Tibial nerve (tissue), 4 donors: ENCODE measurements at places on chromosomes 4 and X. TPM values are rescaled to one million over a fixed set of nuclear protein-coding genes. Genes with fewer than 3 reads are reported as not detected.

DNA sequence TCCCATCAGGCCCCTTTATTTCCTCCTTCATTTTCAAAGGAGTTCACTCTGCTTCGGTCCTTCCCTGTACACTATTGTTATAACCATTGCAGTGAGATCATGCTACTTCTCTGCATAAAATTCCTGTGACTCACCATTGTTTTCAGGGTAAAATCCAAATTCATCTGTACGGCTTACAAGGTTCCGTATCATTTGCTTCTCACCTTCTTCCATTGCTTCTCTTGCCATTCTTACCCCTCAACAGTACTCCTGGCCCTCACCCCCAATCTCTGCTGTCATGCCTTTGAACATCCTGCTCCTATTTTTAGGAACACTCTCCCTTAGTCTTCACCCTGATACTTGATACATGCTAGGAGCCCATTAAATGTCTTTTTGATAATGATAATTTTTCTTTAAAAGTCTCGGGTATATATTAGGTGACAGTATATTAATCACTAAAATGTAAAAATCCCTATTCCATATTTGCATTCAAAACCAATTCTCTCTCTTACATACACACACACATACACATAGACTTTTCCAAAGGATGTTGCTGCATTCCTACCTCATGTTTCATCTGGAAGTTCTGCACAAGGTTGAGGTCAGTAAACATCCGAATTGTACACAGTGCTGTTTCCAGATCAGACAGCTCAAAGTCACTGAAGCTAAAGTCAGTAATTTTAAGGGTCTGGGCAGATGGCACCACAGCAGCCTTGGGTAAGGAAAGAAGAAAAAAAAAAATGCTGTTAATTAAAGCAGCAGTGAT, 103.4 kb downstream of the PDE5A start:
- peaks cover 26% of the 10 kb centered on the region for H3K36me3 ChIP-seq
- no peaks in the 10 kb centered on the region for H3K27me3 ChIP-seq

- no peak overlapping the region for H3K4me3 ChIP-seq
- H3K27me3 ChIP-seq = no peaks in the 10 kb centered on the region
- no peak overlapping the region for H3K27ac ChIP-seq
- no peaks in the 10 kb centered on the region for H3K4me1 ChIP-seq
Observed at GRCh38 chr4:150886597-150886996, 128.5 kb downstream of the LRBA start.

DNA sequence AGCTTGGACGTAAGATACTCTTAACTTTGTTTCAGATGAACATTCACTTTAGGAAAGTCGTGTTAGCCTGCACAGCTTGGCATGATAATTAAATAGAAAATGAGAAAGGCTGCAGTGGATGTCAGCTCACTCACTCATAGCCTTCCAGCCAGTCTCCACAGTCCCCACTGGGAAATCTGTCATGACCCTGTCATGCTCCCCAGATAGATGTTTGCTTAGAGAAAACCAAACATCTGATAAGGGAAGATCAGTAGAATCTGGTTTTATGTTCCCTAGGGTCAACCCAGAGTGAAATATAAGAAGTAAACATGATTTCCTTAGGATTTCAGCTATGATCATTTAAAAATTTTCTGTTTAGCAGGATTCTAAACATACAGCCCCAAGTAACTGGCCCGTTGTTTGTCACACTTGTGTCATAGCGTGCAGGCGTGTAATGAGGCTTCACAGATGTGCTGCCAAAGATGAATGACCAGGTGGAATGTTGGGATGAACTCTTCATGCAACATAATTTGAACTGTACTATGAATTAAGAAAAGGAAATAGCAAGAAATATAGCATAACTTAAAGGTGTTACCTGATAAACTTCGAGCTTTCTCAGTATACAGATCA, 180.1 kb downstream of the BANK1 start:
- H3K27me3 ChIP-seq = no peaks in the 10 kb centered on the region
- H3K27ac ChIP-seq = no peak overlapping the region
- no peaks in the 10 kb centered on the region for H3K4me1 ChIP-seq
- H3K4me3 ChIP-seq = no peak overlapping the region
- DNase-seq = no peak
- H3K36me3 ChIP-seq = no peaks in the 10 kb centered on the region

- no peaks in the 10 kb centered on the region for H3K36me3 ChIP-seq
- no peak overlapping the region for H3K4me3 ChIP-seq
- H3K4me1 ChIP-seq = no peaks in the 10 kb centered on the region
- H3K27ac ChIP-seq = no peak overlapping the region
Observed at GRCh38 chrX:97367125-97367524, 483.4 kb downstream of the RPA4 start.

The PROM1 gene
- total RNA-seq = not detected

The SLC7A11 gene
- 0.30 TPM for total RNA-seq

The IL2 gene
- not detected for total RNA-seq

The PNMA3 gene
- 0.30 TPM for total RNA-seq
